Stimulated activated CD8-positive, alpha-beta memory T cell treated with anti-CD3 and anti-CD28 coated beads, Interleukin-7, amount 100 ng/mL, for 24 hours (primary cell): ENCODE measurements at places on chromosomes 1 and 21.

DNA sequence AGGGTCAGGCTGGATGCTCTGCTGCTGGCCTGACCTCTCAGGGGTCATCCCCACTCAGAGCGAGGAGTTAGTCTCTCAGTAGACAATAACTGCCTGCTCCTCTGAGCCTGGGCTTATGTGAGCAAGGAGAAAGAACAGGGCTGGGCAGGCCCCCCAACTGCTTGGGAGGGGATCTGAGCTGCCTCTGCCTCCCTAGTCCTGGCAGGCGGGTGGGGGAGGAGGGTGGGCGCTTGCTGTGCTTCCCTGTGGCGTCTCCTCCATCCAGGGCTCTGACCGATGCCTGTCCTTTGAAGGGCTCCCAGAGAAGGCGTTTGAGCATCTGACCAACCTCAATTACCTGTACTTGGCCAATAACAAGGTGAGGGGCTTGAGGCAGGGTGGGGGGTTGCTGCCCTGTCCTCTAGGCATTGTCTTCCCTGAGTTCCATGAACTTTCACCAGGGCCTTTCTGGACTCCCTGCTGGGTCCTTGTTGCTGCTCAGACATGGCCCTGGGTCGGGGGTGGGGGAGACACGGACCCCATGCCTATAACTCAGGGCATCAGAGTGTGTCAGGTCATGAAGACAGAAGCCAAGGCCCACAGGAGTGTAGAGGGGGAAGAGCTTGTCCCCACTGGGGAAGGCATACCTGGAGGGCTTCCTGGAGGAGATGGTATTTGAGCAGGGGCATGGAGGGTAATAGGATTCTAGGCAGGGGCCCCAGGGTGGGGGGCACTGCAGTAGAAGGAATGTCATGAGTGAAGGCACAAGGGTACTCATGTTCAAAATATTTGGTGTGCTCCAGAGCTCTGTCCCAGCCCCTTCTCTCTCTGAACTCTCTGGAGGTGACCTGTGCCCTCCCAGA is 12.5 kb downstream of the PODN start:
- DNase-seq = no peak

DNA sequence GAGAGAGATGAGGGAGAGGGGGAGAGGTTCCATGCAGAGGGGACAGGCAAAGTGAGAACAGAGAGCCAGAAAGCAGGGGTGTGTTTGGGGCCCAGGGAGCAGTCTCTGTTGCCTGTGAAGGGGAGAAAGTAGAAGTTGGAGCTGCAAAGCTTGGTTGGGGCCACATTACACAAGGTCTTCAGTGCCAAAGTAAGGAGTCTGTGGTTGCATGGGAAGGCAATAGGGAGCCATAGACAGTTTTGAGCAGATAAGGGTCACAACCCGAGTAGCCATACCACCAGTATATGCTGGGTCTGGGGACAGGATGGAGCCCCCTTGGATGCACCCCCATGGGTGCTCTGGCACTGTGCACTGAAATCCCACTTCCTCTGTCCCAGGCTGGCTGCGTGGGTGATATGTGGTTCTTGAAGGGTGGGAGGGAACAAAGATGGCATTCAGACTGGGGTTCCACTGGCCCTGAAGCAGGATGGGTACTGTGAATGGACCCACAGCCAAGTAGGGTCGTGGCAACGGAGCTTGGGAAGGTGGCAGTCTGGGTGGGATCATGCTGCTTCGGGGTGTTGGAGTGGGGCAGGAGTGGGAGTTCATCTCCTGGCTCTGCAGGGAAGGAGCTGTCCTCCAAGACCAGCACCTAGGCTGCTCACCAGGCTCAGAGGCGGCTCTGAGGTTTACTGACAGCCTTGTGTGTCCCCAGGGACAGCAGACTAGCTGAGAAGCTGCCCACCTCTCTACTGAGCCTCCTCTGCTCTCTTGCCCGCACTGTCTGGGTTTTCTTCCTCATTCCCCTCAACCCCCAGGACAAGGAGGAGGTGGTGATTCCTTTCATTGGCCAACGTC is 12.1 kb downstream of the DRAXIN start:
- DNase-seq = no peak

GRCh38 chr21:31110430-31110829 is 72.2 kb upstream of the KRTAP19-8 start:
- no peak for DNase-seq

GRCh38 chr1:204152310-204153044 is 633 bp upstream of the ETNK2 start:
- no peak for DNase-seq

GRCh38 chr1:82318921-82319320 is 518.2 kb downstream of the ADGRL2 start:
- DNase-seq = no peak

DNA sequence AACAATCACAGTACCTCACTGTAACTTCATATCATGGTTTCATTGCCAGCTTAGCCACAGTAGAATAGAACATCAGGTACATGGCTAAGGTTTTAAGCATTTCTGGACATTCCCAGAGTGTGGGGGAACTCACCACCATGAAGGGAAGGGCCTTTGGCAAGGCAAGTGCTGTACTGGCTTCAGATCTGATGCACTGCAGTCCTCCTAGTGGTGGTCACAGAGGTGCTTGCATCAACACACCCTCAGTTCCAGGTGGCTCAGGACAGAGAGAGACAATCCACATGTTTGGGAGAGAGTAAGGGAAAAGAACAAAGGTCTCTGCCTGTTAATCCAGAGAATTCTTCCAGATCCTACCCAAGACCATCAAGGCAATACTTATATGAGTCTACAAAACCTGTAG is 528.4 kb upstream of the RGS18 start:
- DNase-seq = no peak

DNA sequence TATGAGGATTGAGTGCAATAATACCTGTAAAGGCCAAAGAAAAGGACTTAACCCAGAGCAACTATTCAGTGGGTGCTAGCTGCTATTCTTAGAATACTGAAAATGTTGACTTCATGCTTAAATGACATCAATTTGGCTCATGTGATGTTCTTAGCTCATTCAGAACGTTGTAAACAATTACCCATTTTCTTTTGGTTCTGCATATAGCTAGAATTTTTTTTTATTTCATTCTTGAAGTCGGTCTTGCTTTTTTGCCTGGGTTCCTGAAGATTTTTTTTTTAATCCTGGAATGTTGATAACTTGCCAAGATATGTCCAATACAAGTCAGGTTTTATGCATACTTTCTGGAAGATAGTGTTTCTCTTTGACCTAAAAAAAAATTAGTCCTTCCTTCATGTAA is 772.0 kb downstream of the LTN1 start:
- DNase-seq = no peak

DNA sequence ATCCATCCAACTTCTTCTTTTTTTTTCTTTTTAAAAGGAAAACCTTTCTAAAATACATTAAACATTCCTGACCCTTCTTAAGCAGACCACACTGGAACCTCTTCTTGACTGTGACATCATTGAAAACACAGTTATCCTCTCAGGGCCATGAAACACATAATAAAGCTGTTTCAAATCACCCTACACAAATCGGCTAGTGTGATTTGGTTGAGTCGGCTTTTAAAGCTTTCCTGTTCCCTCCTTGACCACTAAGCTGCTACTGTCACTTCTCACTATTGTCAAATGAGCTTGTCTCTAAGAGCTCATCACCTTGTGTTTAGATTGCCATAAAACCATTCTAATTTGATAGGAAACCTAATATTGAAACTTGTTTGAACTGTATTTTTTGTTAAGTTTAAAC is 5.9 kb downstream of the USP24 start:
- no peak for DNase-seq

GRCh38 chr21:28160378-28160777 is 832.3 kb downstream of the LTN1 start:
- no peak for DNase-seq

- no peak for DNase-seq
Measured at GRCh38 chr1:208235982-208236761, 8.0 kb downstream of the PLXNA2 start.

DNA sequence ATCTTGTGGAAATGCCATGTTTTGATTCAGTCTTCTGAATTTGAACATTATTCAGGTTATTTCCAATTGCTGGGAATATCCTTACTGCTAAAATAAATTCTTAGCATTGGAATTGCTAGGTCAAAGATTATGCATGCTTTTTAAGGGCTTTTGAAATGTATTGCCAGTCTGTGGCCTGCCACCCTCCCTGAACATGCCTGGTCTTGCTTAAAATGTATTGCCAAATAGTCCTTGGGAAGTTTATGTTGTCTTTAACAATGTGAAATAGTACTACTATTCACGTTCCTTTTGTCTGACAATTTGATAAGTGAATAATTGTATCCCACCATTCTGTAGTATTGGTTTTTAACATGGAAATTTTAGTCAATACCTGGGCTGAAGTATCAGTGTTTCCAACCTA is 13.6 kb downstream of the TARDBP start:
- DNase-seq = no peak

DNA sequence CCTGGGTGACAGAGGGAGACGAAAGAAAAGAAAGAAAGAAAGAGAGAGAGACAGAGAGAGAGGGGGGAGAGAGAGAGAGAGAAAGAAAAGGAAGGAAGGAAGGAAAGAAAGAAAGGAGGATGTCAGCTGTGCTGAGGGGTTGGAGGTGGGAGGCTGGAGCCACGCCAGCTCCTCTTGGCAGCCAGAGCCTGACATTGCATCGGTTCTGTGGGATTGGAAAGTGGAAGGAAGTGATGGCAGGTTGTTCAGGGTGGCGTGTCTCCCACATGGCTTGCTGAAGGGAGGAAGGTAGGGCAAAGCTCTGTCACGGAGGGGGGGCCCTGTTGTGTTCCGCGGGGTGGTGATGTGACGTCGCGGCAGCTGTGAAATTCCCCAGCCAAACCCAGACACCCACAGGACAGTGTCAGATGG is 30.7 kb downstream of the EIF2D start:
- DNase-seq = no peak

- no peak for DNase-seq
Measured at GRCh38 chr1:57208741-57209302, 215.0 kb downstream of the DAB1 start.

- DNase-seq = no peak
Measured at GRCh38 chr1:117877823-117878222, 51.6 kb downstream of the GDAP2 start.

DNA sequence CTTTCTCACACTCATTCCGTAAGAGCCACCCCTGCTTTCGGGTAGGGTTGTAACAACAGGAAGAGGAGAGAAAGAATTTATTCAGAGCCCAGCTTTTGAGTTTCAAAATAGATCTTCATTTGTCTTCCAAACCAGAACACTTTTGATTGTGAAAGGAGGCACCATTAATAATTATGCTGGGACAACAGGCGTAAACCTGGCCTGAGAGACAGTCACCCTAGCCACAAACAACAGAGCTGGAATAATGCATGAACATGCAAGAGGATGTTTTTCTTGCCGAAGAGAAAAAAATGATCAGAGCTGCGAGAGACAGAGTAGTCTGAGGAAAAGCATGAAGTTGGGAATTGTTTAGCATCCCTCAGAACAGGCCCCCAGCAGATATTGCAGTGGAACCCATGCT is 18.5 kb upstream of the GREM2 start:
- no peak for DNase-seq

DNA sequence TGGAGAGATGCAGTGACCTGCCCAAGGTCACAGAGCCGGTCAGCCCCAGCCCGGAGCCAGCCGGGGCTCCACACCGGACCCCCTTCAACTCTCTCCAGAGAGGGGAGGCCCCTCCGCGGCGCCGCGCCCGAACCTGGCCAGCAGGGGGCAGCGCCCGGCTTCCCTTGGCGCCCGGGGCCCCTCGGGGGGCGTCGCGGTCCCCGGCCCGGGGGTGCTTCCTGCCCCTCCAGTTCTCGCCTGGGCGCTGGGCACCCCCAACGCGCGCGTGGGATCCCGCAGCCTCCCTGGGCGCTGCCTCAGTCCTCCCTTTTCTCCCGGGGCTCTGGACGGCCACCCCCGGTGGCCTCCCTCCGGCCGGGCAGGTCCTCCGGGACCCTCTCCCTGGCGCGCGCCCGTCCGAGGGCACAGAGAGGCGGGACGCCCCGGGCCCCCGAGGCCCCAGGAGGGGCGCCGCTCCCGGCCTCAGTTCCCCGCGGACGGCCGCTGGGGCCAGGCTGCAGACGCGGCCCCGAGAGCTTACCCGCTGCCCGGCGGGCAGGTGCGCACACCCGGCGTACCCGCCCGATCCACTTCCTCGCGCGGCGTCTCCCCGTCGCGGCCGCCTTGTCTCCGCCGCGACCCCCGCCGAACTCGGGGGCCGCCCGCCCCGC is 406 bp downstream of the HTR1D start:
- peak; percentile 9 for DNase-seq

DNA sequence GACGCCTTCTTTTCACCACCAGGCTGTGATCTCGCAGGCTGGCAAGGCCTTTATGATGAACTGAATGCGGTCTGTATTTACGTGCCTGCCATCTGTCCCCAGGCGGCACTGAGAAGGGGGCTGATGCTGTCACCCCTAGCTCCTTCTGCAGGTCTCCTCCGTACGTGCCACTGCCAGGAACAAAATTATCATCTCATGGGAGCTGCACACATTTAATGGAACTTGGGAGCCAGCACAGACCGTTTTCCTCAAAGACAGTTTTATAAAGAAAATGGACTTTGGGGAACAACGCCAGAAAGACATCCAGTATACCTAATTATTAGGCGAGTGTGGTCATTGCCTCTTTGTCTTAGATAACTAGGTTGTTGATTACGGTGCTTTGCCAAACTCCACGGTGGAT is 434.5 kb downstream of the KIF26B start:
- DNase-seq = no peak
